ENCODE measurements at places on chromosomes 5 and 9.

DNA sequence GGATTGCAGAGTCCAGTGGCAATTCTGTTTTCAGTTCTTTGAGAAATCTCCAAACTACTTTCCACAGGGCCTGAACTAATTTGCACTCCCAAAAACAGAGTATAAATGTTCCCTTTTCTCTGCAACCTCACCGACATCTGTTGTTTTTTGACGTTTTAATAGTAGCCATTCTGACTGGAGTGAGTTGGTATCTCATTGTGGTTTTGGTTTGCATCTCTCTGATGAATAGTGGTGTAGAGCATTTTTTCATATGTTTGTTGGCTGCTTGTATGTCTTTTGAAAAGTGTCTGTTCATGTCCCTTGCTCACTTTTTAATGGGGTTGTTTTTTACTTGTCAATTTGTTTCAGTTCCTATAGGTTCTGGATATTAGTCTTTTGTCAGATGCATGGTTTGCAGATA, 72.6 kb downstream of the PALM2AKAP2 start:
- DNase-seq: no peak

- no peak for DNase-seq
Measured at GRCh38 chr5:176780176-176781053, 29.9 kb upstream of the UNC5A start.

- no peak for DNase-seq
Measured at GRCh38 chr9:25117791-25118190, 560.5 kb downstream of the TUSC1 start.

- DNase-seq: no peak
Measured at GRCh38 chr9:124805186-124805585, 28.3 kb downstream of the OLFML2A start.

DNA sequence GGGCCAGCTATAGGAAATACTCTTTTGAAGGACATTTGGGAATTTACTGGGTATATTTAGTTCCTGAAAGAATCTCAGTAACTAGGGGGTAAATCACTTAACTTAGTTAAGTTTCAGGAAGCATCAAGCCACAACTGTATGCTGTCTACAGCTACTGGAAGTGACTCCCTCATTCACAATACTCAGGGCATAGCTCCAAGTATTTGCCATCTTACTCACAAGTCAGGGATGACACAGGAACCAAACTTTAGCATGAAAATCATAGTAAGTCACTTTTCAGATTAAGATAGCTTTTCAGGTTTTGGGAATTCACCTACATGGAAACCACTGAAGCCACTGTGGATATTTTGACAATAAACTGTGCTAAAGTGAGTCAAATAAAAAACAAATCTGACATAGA, 242.4 kb upstream of the ATP10B start:
- no peak for DNase-seq

DNA sequence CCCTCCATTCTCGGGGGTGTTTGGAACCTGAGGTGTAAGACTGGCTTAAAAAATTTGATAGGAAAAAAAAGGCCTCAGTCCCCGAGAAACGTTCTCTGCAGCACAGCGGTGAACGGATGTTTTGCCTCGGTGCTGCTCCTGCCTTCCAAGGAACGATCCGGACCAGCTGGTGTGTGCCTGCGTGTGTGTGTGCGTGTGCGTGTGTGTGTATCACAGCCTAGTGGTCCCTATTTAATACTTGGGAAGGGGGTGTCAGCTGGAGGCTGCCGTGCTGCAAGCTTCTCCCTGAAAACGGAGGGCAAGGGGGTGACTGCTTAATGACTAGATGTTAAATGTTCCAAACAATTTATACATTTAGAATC, 76.9 kb downstream of the LHX2 start:
- DNase-seq: no peak

GRCh38 chr9:127773272-127773671, 5.2 kb downstream of the SH2D3C start:
- no peak for DNase-seq

DNA sequence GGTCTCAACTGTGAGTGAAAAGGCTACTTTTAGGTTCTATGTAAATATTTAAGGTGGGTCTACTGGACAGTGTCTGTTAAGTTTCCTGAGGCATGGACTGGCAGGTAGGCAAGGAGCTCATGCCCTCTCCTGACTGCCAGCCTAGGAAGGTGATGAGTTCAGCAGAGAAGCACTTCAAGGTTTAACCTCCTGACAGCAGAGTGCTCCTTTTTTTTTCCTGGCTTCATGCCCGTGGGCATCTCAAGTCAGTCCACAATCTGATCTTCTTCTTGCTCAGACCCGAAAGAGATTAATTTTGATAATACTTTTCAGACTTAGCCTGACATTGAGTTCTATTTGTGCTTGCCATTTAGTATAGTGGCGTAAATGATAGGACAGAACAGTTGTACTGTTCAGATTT, 241.9 kb upstream of the NREP start:
- no peak for DNase-seq

- DNase-seq: no peak
Measured at GRCh38 chr5:159805021-159805420, 111.3 kb upstream of the ADRA1B start.

GRCh38 chr5:72020161-72020983, 86.9 kb upstream of the MAP1B start:
- DNase-seq: no peak

DNA sequence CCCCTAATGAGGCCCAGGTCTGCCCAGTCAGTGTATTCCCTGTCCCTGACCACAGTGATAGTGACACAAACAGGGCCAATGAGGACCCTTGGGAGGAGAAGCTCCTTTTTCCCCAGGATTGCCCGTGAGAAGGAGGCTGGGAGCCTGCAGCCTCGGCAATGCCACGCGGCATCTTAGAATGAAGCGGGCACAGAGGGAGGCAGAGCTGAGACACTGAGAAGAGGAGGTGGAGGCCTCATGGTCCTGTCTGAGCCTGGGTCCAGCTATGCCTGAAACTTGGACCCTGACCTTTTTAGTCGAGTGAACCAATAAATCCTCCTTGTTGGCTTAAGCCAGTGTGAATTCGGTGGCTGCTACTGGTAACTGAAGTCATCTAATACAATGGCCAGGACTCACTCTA, 28.4 kb downstream of the STC2 start:
- DNase-seq: no peak
